Activated CD4-positive, alpha-beta T cell treated with anti-CD3 and anti-CD28 coated beads, Interleukin-2, amount 50 U/mL, for 24 hours (primary cell): ENCODE measurements at places on chromosomes 2 and 18.

- no peak for DNase-seq
Measured at GRCh38 chr2:120231564-120231973, 8.4 kb upstream of the TMEM185B start.

DNA sequence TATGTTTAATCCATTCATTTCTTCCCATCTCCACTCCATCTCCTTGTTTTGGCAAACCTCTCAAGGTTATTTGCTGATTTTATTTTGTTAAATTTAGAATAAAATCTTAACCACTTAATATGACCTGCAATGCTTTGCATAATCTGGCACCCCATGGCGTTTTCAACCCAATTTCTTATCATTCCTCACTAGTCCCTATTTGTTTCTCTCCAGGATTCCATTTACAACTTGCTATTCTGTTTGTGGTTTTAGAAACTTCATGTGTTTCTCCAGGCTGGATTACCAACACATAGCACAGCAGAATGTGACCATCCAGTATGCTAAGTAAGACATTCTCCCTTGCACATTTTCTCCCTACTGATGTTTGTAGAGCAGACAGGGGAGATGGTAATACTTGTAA, 749.2 kb upstream of the FSHR start:
- no peak for DNase-seq

- DNase-seq = no peak
Measured at GRCh38 chr2:140639628-140640027, 1491.2 kb downstream of the LRP1B start.

- no peak for DNase-seq
Measured at GRCh38 chr2:12194968-12195367, 448.5 kb downstream of the LPIN1 start.

DNA sequence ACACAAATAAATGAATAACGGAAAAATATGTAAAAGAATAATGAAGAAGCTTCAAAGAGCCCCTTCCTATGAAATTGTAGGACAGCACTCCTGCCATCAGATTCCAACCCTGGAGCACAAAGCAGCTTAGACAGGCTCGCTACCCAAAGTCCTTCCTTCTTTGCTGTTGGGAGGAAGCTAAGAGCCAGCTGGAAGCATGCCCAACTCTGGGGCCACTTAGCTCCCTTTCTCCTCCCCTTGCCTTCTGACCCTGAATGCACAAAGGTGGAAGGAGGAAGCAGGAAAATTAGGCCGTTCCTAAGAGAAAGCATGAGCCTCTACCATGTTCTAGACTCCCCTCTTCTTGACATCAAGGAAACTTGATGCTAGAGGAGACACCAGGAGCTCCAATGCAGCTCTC, 700.8 kb downstream of the RNF144A start:
- no peak for DNase-seq

DNA sequence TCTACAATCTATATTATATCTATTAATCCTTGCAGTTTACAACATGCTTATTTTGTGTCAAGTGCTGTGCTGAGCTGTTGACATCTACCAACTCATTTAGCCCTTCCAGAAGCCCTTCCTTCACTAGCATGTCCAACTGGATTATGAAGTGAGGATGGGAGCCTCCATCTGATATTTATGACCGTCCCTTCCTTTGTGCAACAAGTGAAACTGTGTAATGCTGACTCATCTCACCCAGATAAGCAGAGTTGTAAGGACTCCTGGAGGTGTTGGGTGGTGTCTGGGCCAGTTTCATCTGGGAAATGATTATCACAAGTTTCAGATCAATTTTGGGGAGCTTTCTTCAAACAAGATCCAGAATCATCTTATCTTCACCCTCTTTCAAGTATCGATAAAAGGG, 156.6 kb upstream of the ETAA1 start:
- no peak for DNase-seq

- no peak for DNase-seq
Measured at GRCh38 chr2:11016735-11017388, 105.1 kb downstream of the KCNF1 start.

GRCh38 chr2:136255648-136256461, 137.9 kb upstream of the CXCR4 start:
- no peak for DNase-seq

- DNase-seq = no peak
Measured at GRCh38 chr2:71827524-71827901, 320.1 kb downstream of the CYP26B1 start.

DNA sequence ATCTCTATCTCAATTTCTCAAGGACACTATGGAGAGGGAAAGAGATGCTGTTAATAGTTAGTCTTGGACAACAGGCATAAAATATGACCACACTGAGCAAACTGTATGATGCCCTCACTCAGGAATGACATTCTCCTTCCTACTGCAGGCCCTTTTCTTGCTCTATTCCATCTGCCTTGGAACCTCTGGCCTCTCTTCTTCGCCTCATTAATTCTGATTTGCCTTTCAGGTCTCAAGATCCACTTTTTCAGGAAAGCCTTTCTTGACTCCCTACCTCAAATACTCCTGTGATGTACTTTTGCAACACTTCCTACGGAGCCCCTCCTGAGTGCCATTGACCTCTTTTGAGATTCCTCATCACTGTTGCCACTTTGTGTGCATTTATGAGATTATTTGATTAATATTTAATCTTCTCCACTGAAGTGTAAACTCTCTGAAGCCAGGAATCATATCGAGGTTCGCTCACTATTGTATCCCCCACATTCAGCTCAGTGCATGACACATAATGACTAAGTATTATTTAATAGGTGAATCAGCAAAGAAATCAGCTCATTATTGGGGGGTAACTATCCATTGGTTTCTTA, 21.3 kb upstream of the SPP2 start:
- no peak for DNase-seq

DNA sequence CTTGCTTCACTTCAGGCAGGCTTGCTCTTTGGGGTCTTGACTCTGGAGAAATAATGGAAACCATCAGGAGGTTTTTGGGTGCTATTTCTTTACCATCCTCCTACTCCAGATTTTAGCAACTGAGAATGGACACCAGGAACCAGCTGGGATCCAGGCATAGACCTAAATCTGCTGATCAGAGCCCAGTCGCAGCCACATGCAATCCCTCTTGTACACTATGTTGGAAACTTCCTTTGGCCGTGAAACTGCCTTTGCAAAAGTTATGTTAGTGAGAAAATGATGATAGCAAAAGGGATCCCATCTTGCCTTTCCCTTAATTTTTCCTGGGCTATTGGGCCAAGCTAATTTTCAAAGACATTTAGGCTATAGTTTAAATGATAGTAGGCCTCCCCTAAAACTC, 158.8 kb upstream of the ARL4C start:
- DNase-seq = no peak

DNA sequence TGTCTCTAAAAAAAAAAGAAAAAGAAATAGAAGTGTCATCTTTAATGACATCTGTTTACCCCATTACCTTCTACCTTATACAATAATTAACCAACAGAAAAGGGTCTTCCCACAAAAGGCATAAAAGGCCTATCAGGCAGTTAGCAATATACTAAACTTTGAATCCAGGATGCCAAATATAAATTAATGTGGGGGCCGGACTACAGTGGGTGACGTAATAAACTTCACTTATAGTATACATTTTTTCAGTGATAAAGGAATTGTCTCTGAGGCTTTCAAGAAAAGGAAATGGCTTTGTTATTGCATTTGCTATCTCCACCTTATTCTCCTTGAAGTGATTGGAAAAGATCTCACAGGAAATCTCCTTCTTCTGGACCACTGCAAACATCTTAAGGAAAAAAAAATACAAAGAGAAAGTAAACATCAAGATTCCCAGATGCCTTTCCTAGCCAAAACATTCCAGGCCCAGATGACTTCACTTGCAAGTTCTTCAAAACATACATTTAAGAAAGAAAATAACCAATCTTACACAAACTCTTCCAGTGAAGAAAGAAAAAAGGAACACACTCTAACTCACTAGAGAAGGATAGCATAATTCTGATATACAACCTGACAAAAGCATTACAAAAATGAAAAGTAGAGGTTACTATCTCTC, 126.2 kb upstream of the CAB39 start:
- DNase-seq = no peak

- peak; percentile 57 for DNase-seq
Measured at GRCh38 chr2:37877457-37878315, 47.4 kb upstream of the RMDN2 start.

DNA sequence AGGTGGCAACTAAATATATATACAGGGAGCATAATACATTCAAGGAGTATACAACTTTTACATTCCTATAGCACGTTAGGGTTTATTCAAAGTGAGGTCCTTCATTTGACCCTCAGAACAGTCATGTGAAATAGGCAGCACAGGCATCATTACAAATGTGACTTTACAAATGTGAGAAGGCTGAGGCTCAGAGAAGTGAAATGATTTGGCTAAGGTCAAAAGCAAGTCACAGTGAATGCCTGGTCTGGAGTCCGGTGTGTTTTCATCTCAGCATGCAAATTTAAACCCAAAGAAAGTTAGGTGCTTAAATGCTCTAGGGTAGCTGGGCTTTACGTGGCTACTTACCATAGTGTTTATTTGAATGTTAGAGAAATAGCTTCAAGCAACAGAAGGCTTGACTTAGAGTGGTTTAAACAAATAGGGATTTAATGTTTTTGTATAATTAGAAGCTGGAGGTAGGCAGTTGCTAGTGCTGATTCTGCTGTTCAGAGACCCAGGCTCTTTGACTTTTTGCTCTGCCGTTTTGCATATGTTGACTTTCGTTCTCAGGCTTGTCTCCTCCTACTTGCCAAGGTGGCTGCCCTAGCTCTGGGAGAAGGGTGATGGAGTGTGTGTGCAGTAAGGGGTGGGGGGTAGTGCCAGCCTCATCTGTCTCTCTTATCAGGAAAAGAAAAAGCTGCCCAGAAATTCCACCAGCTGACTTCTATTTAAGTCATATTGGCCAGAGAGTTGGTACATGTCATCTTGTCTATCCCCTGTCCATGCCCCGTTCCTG, 89.2 kb downstream of the PLCL1 start:
- no peak for DNase-seq

- DNase-seq = no peak
Measured at GRCh38 chr18:41311571-41312547, 643.2 kb upstream of the PIK3C3 start.

GRCh38 chr2:15119722-15120175, 441.4 kb downstream of the NBAS start:
- DNase-seq = no peak

GRCh38 chr2:111191877-111192276, 71.2 kb downstream of the BCL2L11 start:
- DNase-seq = no peak

DNA sequence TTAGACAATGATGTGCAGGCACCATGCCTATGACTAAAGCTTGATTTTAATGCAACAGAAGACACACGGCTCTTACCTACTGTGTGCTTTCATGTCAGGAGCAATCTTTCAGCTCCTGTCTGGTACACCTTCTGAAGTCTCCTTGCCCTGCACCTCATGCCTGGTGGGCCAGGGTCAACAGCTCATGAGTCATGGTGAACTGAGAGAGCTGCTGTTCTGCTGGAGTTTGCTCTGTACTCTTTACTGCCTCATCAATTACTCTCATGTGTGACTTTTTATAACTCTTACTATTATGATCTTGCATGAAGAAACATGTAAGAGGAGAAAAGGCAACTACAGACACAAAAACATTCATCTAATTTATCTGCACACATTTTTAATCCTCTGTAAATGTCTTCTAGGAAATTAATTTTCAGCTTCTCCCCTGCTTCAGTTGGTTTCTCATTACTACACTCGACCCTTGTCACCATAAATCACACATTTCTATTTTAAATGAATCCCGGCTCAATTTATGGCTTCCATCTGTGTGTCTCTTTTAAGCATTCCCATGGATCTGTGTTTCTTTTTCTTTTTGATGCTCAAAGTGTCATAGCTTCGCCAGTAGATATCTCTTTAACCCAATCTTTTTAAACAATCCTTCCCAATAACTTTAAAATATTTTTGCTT, 9.7 kb downstream of the SERPINB7 start:
- no peak for DNase-seq

GRCh38 chr2:44931198-44931780, 10.2 kb upstream of the SIX3 start:
- no peak for DNase-seq

DNA sequence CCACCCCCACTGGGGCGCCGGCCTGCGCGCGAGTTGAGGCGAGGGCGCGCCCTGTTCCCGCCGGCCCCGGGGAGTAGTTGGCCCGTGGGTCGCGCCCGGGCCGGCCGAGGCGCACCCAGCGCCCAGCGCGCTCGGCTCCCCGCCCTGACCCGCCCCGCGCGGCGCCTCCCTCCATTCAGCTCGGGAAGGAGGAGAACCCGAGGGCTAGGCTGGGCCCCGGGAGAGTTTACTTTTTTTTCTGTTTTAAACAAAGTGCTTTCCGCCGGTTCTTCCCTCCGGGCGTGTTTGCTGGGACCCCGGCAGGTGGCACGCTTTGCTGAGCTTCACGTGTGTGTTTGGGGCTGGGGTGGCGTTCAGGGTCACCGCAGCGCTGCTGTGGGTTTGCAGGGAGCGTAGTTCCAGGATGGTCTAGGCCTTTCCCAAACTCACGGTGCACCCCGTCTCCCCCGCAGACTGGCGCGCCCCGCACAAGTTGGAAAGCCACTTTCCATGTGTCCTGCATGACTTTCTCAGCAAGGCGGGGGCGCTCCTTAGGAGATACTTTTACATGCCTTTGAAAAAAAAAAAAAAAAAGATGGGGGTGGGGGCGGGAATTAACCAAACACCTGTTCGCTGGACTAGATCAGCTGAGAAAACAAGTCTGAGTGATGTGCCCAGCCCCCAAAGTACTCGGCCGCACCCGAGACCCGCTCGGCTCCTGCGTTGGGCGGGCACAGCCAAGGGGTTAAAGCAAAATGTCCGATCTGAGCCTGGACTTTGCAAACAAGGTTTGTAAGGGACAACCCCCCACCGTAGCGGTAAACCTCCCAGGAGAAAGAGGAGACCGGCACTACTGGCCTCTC, 825 bp downstream of the ITGA6 start:
- DNase-seq = peak; percentile 38

GRCh38 chr2:16393500-16394071, 272.0 kb downstream of the CYRIA start:
- DNase-seq = no peak

GRCh38 chr2:234986390-234986789, 34.6 kb downstream of the SH3BP4 start:
- no peak for DNase-seq

DNA sequence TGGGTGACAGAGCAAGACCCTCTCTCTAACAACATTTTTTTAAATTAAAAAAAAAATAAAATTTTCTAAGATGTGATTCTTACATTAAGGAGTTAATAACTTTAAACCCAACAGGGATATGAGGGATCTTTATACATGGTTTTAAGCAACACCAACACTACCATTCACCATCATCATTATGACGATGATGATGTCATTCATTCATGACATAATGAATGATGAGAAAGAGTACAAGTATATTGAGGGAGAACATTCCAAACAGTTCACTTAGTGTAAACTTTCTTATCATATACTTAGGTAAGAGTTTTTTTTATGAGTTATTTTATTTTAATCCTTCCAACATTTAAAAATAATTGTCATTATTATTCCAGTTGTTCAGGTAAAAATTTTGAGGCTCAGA, 863.3 kb downstream of the DPP10 start:
- no peak for DNase-seq

GRCh38 chr2:110829413-110830146, 97.2 kb downstream of the ACOXL start:
- no peak for DNase-seq

GRCh38 chr18:23547306-23547705, 39.0 kb downstream of the NPC1 start:
- no peak for DNase-seq

GRCh38 chr2:222711315-222711940, 40.0 kb downstream of the MOGAT1 start:
- no peak for DNase-seq
